Stimulated activated CD4-positive, alpha-beta T cell treated with anti-CD3 and anti-CD28 coated beads, Interleukin-2, amount 100 ng/mL, for 48 hours (primary cell): ENCODE measurements at places on chromosomes 1 and 21.

DNA sequence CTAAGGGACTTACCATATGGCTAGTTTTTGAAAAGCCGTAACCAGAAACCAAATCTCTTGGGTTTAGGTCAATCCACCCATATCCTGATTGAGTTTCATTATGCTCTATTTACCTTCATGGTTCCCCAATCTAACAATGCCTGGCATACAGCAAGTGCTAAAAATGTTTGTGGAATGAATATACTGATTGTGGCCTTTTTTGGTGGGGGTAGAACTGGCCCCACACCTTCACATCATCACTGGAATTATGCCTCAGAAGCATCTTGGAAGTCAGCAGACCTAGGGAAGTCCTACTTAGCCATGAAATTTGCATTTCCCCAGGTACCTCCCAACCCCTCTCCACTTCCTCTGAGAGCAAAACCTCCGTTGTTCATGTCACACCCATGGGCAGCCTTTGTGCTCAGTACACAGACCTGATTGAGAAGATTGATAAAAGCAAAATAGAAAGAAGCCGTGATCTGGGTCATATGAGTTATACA, 17.8 kb upstream of the SLAMF1 start:
- no peak for DNase-seq

DNA sequence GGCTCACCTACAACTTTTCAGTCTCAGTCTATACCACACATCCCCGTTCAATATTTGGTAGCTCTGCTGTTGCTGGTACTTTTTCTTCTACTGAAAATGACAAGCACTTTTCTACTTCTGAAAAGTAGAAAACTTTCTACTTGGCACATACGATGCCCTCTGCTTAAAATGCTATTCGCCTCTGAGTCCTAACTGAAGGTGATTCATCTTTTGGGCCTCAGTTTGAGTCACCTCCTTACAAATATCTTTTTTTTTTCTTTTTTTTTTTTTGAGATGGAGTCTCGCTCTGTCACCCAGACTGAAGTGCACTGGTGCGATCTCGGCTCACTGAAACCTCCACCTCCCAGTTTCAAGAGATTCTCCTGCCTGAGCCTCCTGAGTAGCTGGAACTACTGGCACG, 136.0 kb upstream of the CYYR1 start:
- no peak for DNase-seq

DNA sequence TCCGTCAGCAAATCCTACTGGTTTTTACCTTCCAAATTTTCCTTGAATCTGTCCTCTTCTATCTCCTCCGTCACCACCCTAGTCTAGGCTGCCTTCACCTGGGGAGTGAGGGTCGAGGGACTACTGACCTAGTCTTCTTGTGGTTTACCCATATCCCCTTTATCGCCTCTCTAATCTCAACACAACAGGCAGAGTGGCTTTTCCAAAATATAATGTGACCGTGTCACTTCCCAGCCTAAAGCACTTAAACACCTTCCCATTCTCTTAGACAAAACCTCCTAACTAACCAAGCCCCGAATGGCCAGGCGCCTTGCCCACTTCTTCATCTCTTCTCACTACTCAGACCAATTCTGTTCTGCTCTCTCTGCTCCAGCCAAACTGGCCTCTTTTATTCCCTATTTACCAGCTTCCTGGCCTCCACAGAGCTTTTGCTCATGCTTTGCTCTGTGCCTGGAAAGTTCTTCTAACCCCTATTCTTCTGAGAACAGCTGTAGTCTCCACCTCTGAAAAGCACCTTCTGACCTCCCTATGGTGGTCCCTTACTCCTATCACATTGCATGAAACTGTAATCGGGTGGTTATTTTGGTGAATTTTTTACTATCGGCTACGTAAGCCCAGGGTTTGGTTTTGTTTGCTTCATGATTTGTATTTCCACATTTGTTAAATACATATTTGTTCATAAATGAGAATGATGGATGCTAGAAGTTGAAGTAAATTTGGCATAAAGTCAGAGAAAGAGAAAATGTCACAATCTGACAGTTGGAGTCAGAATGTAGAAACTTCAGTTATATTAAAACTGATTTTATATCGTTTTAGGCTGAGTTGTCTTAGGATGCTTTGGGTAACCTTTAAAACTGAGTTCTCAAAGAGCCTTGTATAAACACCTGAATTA, 1.2 kb upstream of the NBPF1 start:
- no peak for DNase-seq

DNA sequence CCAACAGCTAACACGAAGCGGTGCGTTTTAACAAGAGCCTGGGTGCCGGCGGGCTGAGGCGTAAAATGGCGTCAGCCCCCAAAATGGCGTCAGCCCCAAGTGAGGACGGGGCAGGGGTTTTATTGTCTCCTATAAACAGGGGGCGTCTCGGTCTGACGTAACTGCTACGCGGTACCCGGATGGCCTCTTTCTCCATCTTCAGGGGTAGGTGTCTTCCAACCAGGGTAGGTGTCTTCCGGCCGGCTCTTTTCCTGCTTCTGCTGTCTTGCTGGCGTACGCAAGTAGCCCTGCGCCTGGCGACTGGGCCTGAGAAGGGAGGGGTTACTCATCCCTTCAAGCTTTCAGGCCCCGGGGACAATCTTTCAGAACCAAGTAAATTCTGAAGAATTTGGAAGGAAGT, 45.3 kb downstream of the LGR6 start:
- DNase-seq: no peak

GRCh38 chr1:221911714-221912113, 169.8 kb upstream of the DUSP10 start:
- no peak for DNase-seq

DNA sequence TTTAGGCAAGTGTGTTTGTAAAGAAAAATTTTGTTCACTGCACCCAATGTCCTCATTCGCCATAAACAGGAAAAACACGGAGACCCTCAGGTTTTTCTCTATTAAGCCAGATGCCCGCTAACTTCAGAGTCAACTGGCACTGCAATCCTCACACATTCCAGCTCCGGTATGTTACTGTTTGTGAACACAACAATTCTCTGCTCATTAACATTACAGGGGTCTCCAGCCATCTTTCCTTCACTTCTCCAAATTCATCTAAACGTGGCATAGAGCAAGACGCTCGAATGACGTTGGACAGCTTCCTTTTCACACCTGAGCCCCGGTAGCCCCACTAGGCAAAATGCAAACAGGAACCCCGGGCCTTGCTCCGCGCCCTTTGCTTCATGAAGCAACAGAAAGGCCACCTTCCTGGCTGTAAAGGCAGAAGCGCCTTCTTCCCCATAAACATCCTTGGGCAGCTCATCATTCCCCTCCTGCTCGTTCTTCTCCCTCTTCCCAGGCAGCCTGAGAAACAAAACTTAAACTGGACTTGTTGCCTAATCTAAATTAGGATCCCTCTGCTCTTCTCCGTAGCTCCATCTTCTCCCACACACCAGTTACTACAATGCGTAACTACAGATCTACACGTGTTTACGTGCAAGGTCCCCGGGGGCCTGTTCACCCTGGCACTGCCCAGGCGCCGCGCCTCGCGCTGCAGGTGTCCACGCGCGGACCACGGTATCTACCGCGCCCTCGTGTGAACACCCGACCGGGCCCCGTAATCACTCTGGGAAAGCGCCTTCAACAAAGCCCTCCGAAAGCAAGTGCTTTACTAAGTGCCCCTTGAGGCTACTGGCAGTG, 1.2 kb downstream of the LBR start:
- no peak for DNase-seq

DNA sequence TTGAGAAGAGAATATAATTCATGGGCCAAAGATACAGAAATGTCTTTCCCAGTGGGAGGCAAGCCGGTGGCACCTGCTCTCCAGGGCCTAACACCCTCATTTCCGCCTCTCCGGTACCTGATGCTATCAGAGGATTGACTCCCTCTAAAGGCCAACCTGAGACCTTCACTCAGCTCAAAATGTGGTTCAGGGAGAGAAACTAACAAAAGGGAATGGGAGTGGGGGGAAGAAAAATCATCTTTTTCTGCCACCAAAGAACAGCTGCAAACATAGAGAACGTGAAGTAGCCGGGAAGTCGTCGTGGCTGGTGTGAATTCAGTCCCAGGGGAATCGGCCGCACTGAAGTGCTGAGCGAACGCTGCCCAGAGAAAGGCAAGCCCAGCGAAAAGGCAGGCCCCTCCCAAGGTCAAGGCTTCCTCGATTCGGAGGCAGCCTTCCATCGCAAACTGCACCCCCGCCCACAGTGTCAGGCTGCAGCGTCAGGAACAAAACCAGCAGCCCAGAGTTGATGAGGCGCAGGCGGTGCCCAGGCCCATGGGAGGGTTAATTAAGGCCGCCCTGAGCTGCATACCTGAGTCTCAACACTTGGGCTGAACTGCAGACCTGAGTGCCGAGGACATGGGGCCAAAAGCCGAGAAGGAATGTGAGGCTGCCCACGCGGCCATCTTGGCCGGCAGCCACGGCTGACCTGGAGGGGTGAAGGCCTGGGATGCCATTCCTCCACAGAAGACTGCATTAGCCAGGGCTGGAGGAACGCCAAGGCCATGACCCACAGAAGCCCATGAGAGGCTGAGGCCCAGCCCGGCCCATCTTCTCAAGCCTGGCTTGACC, 160.2 kb downstream of the PSMG1 start:
- DNase-seq: no peak

DNA sequence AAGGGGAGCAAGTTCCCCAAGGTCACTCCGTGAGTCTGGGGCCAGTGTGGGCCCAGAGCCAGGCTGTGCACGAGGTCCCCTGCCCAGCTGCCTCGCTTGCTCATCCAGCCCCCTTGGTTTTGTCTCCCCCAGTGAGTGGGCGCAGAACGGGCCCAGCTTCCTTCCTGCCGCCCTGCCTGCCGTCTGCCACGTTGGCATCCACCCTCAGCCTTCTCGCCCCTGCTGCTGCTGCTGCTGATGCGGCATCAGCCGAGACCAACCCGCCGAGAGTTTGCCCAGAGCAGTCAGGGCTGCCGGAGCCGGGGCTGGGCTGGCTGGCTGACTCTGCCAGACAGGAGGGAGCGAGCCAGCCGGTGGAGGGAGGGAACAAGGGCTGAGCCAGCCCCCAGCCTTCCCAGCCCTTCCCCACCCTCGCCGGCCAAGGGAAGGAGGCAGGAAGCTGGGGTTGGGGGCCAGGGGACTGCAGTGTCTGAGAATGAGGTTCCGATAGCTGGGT, 31.4 kb upstream of the WASF2 start:
- DNase-seq: no peak

- DNase-seq: no peak
Observed at GRCh38 chr1:111850109-111850508, 94.4 kb downstream of the DDX20 start.

DNA sequence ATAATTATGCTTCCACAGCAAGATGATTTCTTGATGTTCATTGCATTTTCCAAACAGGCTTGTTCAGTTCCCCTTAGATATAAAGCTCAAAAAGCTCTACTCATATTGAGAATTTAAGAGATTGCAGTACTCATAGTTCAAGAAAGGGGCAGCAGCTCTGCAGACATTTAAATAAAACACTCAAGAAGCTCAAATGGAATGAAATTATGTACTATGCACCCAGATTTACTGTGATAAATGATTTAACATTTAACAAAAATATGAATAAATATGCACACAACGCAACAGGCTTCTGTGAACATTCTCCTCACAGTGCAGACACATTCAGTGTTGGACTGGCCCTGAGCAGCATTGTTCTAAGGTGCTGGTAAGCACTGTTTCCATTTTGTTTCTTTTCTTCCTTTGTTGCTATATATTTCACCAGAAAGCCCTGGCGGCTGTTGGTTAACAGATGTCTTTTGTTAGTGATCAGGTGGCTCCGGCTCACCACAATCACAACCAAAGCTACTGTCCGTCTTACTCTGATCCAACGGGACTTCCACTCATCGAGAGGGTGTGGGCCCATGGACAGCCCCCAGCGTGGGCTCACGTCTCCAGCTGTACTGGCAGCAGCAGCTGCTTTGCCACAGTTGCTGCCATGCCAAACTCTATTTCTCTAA, 1440.3 kb downstream of the NCAM2 start:
- DNase-seq: no peak
